Naive thymus-derived CD4-positive, alpha-beta T cell (primary cell): ENCODE measurements at places on chromosomes 16 and 17.

- no peak for DNase-seq
Observed at GRCh38 chr17:63540590-63540989, 9.7 kb upstream of the DCAF7 start.

GRCh38 chr16:68408428-68408827 lies 39.9 kb downstream of the SMPD3 start:
- no peak for DNase-seq

DNA sequence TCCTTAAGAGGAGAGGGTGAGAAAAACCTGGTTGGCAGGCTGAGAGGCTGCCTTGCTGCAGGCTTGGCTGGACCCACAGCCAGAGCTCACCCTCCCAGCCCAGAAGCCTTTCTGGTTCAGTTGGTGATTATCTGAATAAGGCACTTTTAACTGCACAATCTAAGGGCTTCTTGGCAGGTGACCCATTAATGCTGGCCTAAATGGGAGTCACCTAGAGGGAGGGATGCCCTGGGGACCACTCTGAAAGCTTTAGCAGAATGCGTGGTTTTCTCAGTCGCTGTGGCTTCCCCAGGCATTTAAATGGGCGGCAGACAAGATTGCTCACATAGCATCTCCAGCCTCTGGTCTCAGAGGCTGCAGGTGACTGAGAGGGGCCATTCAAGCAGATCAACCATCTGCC lies 33.2 kb upstream of the SHISA9 start:
- DNase-seq, result no peak

DNA sequence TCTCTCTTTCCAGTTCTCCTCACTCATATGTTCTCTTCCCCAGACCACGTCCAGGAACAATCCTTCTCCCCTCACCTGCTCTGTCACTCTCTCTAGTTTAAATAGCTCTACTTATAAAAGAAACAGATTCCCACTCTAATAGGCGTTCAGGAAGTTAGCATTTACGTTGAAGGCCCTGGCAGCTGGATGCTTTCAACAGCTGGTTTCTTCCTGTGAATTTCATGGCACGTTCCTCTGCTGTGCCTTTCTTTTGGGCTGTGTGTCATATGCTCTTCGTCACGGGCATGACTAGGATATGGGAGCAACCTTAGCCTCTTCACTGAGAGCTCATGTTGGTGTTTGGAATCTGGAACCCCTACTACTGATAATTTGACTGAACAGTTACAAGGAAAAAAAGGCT lies 73.2 kb downstream of the ZNF18 start:
- no peak for DNase-seq

- DNase-seq, result no peak
Observed at GRCh38 chr17:68498479-68499326, 13.5 kb upstream of the PRKAR1A start.

GRCh38 chr16:2787961-2788360 lies 601 bp upstream of the PRSS33 start:
- no peak for DNase-seq
